ENCODE measurements at places on chromosomes 5 and 9.

- DNase-seq = no peak
Measured at GRCh38 chr5:91212714-91213092, 170.4 kb downstream of the ARRDC3 start.

DNA sequence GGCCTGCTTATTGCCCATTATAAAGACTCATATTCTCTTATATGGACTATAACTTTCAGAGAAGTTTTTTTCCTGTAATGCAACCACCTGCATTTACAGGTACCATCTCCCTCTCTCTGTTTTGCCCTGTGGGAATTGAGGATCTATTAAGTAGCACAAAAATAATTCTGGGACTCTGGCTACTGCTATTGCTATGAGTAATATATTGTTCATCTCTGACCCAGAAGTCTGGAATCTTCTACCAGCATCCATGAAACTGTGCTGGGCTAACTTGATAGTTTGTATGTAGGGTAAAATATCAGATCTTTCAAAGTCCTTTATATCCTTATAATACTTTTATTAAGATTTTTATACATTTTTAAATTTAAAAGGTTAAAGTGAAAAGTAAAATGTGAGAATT, 607.2 kb downstream of the EFNA5 start:
- no peak for DNase-seq

DNA sequence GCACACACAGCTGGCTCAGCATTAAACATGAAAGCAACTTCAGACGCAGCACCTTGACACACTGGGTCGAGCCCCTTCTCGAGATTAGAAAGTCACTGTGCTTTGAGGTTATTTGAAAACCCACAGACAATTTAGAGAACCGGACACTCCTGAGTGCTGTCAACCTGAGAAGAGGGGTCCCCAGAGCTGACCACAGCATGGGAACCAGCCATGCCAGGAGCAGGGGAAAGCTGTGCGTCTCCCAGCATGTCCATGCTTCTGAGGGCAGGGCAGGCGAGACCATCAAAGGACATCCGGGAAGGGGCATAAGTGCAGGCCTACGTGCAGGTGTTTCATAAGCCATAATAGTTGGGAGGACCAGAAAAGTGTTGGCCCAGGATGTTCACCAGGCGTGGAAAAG, 20.5 kb downstream of the SLC6A3 start:
- no peak for DNase-seq

- DNase-seq = no peak
Measured at GRCh38 chr5:143025971-143026370, 255.8 kb downstream of the ARHGAP26 start.

DNA sequence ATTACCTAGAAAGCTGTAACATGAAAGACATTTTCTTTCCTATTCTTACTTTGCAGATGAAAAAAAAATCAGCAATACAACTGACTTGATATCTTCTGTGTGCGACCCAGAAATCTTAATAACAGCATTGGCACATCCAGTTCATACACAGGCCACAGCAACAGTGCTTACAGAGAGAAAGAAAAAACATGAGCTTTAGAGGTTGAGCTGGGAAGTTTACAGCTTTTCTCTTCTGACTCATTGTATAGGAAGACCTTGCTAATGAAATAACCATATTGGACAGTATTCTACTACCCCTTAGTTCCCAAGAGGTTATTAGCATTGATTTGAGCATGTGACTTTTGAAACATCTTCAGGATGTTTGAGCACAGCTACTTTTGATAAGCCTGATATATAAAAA, 1033.4 kb upstream of the DMAC1 start:
- DNase-seq = no peak

GRCh38 chr5:61496860-61497259, 164.8 kb downstream of the ZSWIM6 start:
- DNase-seq = no peak

GRCh38 chr5:2806176-2806575, 54.7 kb upstream of the IRX2 start:
- DNase-seq = no peak

DNA sequence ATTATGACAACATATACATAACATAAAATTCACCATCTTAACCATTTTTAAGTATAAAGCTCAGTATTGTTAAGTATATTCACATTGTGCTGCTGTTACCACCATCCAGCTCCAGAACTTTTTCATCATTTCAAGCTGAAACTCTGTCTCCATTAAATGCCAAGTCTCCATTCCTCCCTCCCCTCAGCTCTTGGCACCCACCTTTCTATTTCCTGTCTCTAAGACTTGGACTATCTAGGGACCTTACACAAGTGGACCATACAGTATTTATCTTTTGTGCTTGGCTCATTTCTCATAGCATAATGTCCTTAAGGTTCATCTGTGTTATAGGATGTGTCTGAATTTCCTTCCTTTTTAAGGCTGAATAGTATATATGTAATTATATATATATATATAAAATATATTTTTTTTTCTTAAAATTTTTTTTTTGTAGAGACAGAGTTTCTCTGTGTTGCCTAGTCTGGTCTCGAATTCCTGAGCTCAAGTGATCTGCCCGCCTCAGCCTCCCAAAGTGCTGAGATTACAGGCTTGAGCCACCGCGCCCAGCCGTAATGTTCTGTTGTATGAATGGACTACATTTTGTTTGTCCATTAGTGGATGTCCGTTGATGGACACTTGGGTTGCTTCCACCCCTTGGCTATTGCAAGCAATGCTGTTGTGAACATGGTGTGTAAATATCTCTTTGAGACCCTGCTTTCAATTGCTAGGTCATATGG, 72.3 kb downstream of the EHMT1 start:
- DNase-seq = no peak

GRCh38 chr5:32842813-32843530, 131.9 kb downstream of the NPR3 start:
- no peak for DNase-seq

- no peak for DNase-seq
Measured at GRCh38 chr5:1479581-1480188, 34.4 kb upstream of the SLC6A3 start.

GRCh38 chr9:36191686-36192085, 965 bp downstream of the CLTA start:
- no peak for DNase-seq

GRCh38 chr5:42840269-42840668, 28.6 kb upstream of the SELENOP start:
- DNase-seq = no peak

Measured in activated T-helper 1 cell treated with Interleukin-2 at 50 U/mL for 16 hours (primary cell).